Head of caudate nucleus (tissue), 42 donors: ENCODE measurements at places on chromosomes 1 and 21.
A peak's percentile ranks its signal among the peaks of the same experiment; 100 is the strongest.

- DNase-seq, result no peak
Measured at GRCh38 chr1:24960071-24960801, 30.2 kb upstream of the RUNX3 start.

DNA sequence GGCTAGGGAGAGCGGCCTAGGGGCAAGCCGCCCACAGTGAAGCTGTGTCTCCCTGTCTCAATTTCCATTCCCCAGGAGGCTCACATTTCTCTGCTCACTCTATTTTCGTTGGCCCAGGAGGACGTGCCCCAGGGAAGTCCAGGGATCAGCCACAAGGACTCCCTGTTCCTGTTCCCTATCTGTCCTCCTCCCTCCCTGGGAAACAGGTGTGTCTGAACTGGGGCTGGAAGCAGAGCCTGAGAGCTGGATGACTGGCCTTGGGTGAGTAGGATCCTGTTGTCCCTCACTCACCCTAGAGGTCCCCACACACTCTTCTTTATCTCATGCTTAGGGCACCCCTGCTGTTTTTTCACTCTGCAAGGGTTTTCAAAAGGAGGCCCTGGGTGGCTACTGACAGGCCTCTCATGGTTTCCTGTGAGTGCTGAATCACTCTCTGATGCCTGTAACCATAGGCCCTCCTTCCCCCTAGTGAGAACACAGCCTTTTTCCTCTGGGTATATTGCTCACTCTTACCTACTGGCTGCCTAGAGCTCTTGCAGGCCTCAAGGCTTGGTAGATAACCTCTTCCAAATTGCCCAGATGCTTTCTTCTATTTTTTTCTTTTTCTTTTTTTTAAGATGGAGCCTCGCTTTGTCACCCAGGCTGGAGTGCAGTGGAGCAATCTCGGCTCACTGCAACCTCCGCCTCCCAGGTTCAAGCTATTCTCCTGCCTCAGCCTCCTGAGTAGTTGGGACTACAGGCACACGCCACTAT lies 3.3 kb upstream of the UTP11 start:
- DNase-seq, result no peak

GRCh38 chr21:26844258-26845065 lies 747 bp downstream of the ADAMTS1 start:
- DNase-seq, result peak; percentile 72

GRCh38 chr21:41653243-41653953 lies 113.5 kb downstream of the RIPK4 start:
- DNase-seq, result no peak

GRCh38 chr1:209823143-209824041 lies 4.4 kb upstream of the UTP25 start:
- DNase-seq, result no peak

GRCh38 chr1:53644909-53645689 lies 93.9 kb downstream of the GLIS1 start:
- DNase-seq, result no peak

DNA sequence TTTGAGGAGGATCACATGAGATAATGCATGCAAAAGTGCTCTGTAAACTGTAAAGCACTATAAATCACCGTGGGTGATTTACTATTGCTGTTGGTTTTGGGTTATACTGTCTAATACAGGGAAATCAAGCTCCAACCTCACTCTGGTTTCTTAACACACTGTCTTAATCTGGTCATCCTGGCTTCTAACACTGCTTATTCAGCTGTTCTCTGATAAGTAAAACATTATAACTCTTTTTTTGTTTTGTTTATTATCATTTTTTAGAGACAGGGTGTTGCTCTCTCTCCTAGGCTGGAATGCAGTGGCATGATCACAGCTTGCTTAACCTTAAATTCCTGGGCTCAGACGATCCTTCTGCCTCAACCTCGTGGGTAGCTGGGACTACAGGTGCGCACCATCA lies 21.9 kb upstream of the LSM10 start:
- no peak for DNase-seq

GRCh38 chr1:92989936-92990583 lies 28.8 kb upstream of the DIPK1A start:
- DNase-seq, result no peak

DNA sequence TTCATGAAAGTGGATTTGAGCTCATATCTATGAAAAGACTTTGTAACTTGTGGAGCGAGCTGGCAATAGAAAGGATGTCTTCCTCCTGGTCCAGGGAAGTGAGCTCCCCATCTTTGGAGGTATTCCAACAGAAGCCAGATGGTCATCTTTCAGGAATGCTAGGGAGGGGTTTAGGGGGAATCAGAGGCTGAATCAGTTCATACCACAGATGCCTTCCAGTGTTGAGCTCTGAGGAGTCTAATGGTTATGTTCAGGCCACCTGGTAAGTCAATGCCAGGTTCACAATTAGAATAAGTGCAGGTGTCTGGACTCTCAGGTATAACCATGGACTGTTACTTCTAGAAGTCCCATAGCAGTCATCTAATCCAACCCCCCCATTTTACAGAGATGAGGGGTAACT lies 119.1 kb downstream of the ACTL8 start:
- DNase-seq, result no peak

DNA sequence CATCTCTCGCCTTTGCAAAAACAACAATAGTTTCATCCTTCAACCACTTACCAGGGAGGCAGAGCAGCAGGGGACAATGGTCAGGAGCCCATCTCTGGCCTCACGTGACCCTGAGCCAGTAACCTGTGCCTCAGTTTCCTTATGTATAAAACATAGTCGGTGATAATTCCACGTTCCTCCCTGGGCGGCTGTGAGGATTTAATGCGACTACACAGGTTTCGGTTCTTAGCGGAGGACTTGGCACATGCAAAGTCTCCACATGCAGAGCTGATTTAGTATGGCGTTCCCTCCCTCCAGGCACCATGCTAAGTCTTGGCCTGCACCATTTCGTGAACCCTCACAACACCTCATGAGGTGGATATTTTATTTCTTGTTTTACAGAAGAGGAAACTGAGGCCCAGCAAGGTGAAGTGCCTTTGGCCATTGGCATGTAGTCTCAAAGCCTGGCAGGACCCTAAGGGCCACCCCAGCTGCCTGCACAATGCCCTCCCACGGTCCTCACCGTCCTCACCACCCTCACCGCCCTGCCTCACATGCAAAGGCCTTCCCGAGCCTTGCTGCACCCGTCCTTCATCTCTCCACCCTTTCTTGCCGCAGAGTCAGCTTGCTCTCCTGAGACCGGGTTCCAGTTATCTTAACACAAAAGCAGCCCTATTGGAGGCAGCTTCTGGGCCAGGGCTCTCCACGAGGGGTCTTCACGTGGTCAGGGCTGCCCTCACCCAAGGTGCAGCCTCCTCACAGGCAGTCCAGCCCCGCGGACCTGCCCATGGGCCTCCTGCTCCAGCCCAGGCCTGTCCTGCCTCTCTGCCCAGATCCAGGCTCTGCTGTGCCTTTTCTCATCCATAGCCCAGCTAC lies 48.9 kb downstream of the SYF2 start:
- DNase-seq, result no peak

DNA sequence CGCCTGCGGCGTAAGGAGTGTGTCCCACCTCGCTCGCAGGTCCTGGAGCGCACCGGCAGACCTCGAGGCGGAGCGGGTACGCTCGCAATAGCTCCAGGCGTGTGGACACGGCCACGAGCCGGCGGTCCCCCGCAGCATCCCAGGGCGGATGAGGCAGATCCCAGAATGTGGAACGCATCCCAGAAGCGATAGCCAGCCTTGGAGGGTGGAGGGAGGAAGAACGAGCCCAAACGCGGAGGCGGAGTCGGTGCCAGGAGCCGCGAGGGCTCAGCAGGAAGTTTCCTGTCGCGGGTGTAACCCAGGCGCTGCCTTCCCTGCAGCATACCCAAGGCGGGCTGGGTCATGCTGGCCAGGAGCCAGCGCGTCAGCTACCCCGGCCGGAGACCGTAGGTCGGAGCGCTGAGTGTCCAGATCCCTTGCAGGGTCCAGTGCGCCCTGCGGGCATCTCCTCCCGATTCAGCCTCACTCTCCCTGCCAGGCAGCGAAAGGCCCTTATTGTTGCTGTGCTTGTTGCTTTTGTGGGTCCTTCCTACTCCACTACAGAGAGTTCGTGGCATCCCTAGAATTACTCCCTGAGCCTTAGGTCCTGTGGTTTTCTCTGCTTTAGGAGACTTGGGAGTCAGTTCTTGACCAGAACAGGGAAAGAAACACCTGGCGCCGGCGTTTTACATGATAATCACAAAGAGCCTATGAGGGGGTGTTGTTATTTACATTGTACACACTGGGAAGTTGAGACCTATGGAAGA lies 27.7 kb downstream of the STYXL2 start:
- peak; percentile 41 for DNase-seq

GRCh38 chr1:212539737-212540430 lies 68.7 kb upstream of the ATF3 start:
- peak; percentile 62 for DNase-seq

DNA sequence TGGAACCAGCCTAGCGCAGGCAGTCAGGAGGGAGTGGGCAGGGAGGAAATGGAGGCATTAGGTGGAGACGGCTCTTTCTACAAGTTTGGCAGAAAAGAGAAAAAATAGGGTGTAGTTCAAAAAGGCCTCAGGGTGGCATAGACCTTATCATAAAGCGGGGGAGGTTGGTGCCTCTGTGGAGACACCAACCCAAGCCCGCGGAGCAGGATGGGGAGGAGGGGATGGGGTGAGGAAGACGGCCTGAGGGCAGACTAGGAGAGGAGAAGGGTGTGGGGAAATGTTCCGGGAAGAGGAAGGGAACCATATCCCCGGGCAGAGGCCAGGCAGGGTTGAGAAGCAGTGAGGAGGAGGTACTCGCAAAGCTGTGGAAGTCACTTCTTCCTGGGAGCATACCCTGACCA lies 17.4 kb upstream of the SHE start:
- DNase-seq, result no peak

GRCh38 chr1:59004755-59005154 lies 220.9 kb upstream of the JUN start:
- DNase-seq, result no peak

DNA sequence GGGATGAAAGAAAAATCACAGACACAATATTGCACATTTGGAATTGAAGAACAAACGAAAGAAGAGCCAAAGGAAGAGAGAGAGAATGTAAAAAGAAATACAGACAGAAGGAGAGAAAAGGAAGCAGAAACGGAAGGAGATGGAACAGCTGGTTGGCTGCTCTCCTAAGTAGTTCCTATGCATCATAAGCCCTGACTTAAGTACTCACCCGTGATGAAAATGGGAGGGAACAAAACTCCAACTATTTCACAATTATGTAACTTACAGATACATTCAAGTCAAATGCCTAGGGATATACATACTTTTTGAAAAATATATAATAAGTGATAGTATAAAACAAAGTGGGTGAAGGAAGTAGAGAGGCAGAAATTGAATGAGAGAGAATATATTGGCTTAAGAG lies 88.5 kb downstream of the TTLL7 start:
- no peak for DNase-seq

- DNase-seq, result no peak
Measured at GRCh38 chr1:48077795-48078222, 80.6 kb upstream of the TRABD2B start.

DNA sequence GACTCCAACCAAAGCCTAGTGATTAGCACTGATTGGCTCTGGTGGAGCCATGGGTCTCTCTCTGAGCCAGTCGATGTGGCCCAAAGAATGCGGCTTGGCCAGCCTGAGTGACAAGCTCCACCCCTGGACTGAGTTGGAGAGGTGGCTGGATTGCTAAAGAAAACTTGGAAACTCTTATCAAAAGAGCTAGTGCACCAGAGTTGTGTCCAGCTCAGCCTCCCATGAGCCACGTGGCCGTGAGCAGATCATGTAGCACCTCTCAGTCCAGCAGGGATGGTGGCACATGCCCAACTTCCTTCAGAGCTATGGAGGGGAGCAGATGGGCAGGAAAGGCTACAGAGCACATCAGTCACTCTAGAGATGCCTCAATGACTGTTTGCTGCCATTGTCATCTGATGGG lies 142.8 kb upstream of the VAMP3 start:
- no peak for DNase-seq

- DNase-seq, result no peak
Measured at GRCh38 chr1:19480282-19480681, 5.1 kb downstream of the CAPZB start.
